ENCODE measurements at places on chromosomes 1 and 21. TPM values are rescaled to one million over a fixed set of nuclear protein-coding genes. Genes with fewer than 3 reads are reported as not detected.

DNA sequence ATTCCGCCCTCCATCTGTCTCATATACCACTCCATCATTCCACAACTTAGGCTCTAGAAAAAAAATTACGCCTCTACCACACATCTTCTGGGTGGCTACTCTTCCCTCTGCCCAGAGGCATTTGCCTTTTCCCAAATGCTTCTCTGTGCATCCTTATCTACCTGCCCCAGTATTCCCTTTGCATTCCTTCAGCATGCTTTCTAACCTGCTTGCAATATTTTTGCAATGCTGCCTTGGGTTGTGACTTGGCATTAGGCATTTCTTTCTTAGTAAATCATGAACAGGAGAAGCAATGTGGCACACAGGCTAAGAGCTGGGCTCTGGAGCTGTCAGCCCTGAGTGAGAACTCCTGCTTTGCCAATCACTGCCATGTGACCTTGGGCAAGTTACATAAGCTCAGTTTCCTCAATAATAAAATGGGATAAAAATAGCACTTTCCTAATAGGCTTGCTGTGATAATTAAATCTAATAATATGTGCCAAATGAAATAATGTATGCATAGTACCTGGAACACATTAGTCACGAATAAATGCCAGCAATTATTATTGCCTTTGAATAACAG, 276.0 kb downstream of the ASTN1 start:
- DNase-seq, result no peak

DNA sequence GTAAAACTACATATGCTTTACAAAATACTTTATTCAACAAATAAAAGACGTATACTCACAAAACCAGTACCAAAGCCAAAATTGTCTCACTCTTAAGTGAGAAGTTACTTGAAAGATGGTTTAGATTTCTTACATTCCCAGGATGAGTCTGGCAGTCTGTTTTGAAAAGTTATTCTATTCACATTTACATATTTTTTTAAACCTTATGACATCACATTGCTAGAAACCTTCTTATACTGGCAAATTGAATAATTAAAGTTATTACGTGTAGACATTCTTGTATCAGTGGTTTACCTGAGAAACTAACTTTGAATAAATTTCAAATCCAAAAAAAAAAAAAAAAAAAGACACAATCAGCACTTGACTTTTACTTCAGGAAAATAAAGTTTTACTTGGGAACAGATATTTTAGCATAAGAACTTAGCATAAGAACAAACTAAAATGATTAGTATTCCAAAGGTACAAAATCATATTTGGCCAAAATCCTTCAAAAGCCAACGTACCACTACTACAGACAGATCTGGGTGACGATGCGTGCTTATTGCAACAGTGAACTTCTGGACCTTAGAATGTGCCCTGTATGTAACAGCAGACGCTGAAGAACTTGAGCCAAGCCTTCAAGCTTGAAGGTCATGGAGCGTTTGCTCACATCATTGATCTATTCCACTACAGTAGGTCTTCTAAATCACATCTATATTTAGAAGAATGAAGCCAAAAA, 2.5 kb downstream of the CDC42BPA start:
- DNase-seq, result peak; percentile 30

- DNase-seq, result peak; percentile 83
Measured at GRCh38 chr1:52955129-52955970, 28.3 kb downstream of the SCP2 start.

DNA sequence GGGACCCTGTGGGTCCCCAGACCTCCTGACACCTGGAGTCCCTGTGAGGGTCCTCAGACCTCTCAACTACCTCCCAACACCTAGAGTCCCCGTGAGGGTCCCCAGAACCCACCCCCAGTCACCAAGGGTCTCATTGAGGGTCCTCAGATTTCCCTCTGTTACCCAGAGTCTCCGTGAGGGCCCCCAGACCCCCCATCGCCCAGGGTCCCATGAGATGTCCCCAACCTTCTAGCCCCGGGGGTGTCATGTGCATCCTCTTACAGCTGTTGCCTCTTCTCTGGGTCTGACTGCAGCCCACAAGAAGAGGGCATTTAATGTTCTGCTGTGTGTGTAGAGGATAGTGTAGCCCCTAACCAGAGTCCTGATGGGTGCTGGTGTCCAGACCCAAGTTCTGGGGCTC, 2.0 kb upstream of the GJC2 start:
- no peak for DNase-seq

DNA sequence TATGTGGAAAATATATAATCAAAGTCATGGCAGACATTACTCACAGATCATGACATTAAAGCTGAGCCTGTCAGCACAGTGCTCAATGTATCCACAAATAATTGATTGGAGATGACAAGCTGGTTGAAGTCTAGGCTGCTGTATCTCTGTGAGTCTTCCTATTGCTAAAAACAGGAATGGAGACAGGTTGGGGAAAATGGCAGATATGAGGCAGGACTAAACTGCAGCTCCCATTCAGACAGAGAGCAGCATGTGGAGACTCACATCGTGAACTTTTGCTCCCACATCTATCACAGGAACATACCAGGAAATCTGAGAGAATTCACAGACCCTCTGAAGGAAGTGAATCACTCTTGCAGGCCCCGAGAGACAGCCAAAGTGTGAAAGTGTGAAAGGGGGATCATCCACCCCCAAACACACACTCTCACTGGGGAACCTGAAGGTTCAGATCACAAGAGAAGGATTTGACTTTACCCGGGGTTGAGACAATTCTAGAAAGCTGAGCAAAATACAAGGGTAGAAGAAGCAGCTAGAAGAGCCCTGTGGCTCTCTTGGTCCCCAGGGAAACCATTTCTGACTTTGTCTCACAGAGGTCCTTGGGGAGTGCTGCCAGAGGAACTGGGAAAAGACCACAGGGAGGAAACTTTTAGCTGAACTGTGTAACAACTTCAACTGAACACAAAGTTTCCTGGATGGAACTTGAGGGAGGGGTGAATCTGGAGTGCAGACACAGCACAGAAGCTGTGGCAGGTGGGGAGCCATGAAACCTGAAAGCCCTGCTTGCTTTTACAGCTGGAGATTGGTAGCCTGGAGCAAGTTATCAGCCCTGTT, 173.4 kb downstream of the S1PR1 start:
- no peak for DNase-seq

DNA sequence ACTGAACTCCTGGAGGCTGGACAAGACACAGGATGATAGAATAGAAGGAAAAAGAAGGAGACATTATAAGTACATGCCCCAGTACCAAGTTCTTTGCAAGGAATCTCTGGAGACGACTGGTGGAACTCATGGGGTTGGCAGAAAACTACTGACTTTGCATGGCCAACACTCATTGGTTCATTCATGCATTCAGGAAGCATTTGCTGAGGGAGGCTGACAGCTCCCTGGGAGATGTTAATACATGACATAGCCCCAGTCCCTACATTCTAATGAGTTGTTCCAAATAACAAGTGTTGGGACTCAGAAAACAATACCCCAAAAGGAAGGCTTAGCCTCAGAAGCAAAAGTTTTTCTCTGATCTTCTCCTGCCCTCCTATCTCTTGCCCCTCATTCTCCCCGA, 172.8 kb upstream of the IRF2BP2 start:
- DNase-seq, result no peak

The CHODL gene
- not detected for total RNA-seq

The LRRC38 gene
- total RNA-seq, result not detected

GRCh38 chr21:15436031-15436430, 293.8 kb upstream of the USP25 start:
- no peak for DNase-seq

Measured in HFFc6 (cell line).